Hindlimb muscle (tissue), 1 donor: ENCODE measurements at places on chromosomes 1 and 21. TPM values are rescaled to one million over a fixed set of nuclear protein-coding genes. Genes with fewer than 3 reads are reported as not detected.

LCE1A gene
- not detected for polyA plus RNA-seq

ARHGEF19 gene
- 4.3 TPM for polyA plus RNA-seq

PBX1 gene
- 55.4 TPM for polyA plus RNA-seq

CSMD2 gene
- polyA plus RNA-seq: 0.46 TPM

DYRK1A gene
- polyA plus RNA-seq: 58.9 TPM

CASQ2 gene
- 825 TPM for polyA plus RNA-seq

TNFRSF25 gene
- 14.7 TPM for polyA plus RNA-seq

CHRNB2 gene
- polyA plus RNA-seq: 0.26 TPM

FASLG gene
- polyA plus RNA-seq: 0.14 TPM

LAPTM5 gene
- polyA plus RNA-seq: 26.3 TPM

ZSWIM5 gene
- polyA plus RNA-seq: 0.34 TPM

AKR7A3 gene
- polyA plus RNA-seq: 1.6 TPM

FLG2 gene
- polyA plus RNA-seq: 0.12 TPM

KANK4 gene
- polyA plus RNA-seq: 9.1 TPM

CCDC24 gene
- polyA plus RNA-seq: 1.9 TPM

SH2D1B gene
- 0.18 TPM for polyA plus RNA-seq

OR2T12 gene
- not detected for polyA plus RNA-seq

PCBP3 gene
- 0.81 TPM for polyA plus RNA-seq

TCHH gene
- not detected for polyA plus RNA-seq

SH3BGR gene
- polyA plus RNA-seq: 190 TPM

GLRX2 gene
- 14.0 TPM for polyA plus RNA-seq

COL16A1 gene
- polyA plus RNA-seq: 121 TPM

KMO gene
- polyA plus RNA-seq: 0.54 TPM

NUDT4B gene
- polyA plus RNA-seq: not detected

HES3 gene
- not detected for polyA plus RNA-seq

BTG2 gene
- 84.9 TPM for polyA plus RNA-seq

FOXJ3 gene
- polyA plus RNA-seq: 40.5 TPM

YBX1 gene
- 1,149 TPM for polyA plus RNA-seq

ITLN2 gene
- not detected for polyA plus RNA-seq

CYP4X1 gene
- 4.1 TPM for polyA plus RNA-seq

CD1B gene
- not detected for polyA plus RNA-seq

AMPD1 gene
- 142 TPM for polyA plus RNA-seq

LORICRIN gene
- not detected for polyA plus RNA-seq

PM20D1 gene
- not detected for polyA plus RNA-seq
